ENCODE measurements at places on chromosomes 2 and 18.

GRCh38 chr2:18077704-18078103 lies 199.2 kb downstream of the KCNS3 start:
- no peak for DNase-seq

DNA sequence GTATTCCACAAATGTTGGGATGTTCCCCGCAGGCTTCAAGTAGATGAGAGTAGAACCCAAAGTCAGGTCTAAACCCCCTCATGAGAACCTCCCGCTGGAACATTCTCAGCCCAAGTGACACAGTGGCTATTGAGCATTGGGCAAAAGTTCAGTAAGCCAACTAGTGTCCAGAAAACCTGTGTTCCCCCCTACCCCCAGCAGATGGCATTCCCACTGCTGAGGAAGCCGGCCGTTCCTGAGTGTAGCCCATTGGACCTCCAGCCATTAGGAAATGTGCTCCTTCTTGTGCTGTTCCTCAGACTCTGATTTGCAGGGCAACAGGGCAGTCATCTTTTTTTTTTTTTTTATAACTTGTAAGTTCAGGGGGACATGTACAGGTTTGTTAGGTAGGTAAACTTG lies 152.1 kb downstream of the NCK2 start:
- DNase-seq: no peak

- no peak for DNase-seq
Measured at GRCh38 chr2:235583144-235583543, 89.3 kb downstream of the AGAP1 start.

- DNase-seq: no peak
Measured at GRCh38 chr18:57205641-57206040, 58.8 kb downstream of the BOD1L2 start.

GRCh38 chr2:137175246-137175645 lies 409.9 kb downstream of the THSD7B start:
- DNase-seq: no peak

All from hypothalamus (tissue), 51 donors.